ENCODE measurements at places on chromosomes 5 and 9.

GRCh38 chr5:151602806-151603205 lies 11.7 kb upstream of the FAT2 start:
- DNase-seq: no peak

- DNase-seq: no peak
Observed at GRCh38 chr5:40396317-40396716, 283.4 kb upstream of the PTGER4 start.

GRCh38 chr5:10703676-10704075 lies 57.4 kb downstream of the DAP start:
- no peak for DNase-seq

GRCh38 chr5:151427258-151427657 lies 20.1 kb upstream of the SLC36A1 start:
- DNase-seq: no peak

DNA sequence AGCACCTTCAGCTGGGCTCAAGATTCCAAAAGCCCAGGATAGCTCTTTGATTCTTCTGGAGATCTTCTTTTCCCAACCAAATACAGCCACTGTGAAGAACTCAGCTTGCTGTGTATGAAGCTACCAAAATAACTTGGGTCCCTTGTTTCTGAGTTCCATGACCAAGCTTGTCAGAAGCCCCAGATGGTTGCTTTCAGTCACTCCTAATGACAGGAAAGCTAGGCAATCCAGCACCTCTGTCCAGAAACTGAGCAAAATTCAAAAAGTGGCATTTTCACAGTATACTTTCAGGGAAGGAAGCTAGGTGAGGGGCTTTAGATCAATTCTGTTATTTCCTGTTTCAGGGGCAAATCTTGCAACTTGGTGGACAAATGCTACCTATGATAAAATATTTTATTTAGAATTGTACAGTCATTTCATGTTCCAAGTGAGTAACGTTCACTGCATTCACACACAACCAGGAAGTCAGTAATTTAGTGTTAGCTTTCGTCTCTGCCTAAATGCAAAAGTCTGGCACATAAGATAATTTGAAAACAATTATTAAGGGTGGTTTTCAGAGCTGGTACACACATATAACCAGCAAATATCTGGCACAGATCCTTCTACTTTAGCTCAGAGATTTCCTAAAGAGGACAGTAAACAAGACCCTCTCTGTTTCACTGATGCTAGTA lies 330.1 kb downstream of the GLIS3 start:
- DNase-seq: no peak

DNA sequence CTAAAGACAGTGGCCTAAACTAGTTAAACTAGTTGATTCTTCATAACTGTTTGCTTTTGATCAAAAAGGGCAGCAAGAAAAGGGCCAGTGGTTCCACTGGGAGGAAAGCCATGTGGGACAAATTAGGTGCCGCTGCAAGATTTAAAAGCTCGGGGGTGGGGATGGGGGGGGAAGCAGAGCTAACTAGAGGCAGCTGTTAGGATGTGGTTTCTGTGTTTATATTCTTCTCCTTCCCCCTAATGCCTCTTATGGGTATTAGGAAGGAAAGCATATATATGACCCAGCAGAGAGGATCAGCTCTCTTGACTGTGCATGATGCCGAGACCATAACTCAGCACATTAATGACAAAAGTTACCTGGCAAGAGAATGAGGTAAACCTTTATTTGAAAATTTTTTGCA lies 65.7 kb downstream of the EFNA5 start:
- DNase-seq: no peak

DNA sequence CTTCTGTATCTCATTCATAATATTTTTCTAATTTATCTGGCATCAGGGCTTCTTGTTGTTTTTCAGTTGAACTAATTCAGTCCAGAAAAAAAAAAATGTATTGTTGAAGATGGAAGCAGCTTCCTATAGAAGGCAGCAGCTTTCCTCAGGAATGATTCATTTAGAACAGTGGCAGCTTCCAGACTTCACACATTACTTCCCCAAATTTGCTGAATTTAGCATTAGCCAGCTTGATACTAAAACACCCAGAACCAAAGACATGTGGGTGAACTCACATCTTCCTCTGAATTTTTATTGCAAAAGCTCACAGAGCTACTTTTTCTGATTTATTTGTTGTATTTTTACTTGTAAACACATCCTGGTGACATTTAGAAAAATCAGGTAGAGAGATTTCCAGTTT lies 53.8 kb downstream of the HCN1 start:
- DNase-seq: no peak

DNA sequence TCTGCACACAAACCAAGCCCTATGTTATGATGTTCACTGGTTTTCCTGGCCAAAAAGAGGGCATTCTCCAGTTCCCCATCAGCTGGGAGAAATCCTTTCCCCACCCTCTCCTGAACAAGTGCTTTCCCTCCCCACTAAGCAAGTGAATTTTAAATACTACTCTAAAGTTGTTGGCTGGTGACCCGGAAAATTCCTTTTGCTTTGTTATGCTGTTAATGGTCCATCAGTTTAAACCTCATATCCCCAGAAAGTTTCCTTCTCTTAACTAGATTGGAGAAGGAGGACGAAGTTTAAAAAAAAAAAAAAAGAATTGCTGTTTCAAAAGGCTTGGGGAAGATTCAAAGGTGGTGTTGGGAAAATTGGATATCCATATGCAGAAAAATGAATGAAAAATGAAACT lies 21.9 kb upstream of the SPRY4 start:
- no peak for DNase-seq

DNA sequence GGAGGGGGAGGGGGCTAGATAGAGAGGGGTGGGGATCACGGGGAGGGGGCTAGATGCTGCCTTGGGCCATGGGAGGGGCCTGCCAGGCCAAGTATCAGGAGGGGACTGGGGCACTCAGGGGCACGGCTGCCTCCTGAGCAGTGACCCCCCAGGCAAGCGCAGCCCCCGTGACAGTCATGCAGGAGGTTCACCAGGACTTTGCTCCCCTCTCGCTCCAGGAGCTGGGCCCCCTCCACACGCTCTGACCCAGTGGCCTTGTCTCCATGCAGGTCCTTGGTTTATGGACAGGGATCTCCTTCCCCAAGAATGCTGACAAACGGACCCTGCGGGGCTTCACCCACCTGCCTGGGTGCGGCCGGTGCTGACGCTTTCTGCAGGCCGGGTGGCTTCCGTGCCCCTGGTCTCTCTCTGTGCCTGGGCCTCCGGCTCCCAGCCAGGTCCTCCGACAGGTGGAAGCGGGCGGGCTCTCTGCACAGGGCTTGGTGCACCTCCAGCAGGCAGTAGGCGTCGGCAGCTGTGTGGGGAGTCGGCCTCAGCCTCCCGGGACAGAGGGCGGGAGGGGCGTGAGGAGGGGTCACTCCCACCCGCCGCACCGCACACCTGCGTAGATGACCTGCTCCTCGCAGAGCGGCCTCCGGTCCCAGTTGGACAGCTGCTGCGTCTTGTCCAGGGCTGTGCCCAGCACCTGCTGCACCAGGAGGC lies 46.8 kb upstream of the NRARP start:
- no peak for DNase-seq

DNA sequence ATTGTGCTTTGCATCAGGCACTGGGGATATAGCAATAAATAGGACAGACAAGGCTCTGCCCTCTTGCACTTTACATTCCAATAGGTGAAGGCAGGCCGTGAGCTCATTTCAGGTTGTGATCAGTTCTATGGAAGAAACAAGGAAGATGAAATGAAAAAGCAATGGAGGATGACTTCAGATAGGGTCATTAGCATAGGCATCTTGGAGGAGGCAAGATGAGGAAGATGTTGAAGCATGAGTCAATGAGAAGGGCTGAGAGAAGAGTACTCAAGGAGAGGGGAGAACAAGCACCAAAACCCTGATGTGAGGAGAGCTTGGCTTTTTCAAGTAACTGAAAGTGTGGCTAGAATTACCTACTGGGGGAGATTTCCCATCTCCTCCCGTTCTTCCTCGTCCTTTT lies 5.0 kb upstream of the SPARC start:
- DNase-seq: no peak

DNA sequence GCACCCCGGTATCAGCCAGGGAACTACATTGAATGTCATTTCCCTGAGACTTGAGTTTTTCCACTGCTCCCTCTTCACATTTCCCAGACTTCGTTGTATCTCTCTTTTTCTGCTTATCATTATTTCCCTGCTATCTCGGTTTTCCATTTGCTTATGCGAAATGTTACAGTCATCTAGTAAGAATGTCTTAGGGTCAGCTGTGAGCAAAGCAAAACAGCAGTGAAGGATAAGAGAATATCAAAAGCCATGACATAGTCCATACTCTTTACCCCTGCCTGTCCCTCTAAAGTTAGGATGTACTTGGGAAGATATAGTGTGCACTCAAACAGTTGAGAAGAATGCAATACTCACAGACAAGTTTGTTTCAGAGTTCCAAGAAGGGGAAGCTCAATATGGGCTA lies 88.7 kb downstream of the ITGA1 start:
- no peak for DNase-seq

GRCh38 chr5:78360924-78361630 lies 660 bp downstream of the SCAMP1 start:
- DNase-seq: no peak

DNA sequence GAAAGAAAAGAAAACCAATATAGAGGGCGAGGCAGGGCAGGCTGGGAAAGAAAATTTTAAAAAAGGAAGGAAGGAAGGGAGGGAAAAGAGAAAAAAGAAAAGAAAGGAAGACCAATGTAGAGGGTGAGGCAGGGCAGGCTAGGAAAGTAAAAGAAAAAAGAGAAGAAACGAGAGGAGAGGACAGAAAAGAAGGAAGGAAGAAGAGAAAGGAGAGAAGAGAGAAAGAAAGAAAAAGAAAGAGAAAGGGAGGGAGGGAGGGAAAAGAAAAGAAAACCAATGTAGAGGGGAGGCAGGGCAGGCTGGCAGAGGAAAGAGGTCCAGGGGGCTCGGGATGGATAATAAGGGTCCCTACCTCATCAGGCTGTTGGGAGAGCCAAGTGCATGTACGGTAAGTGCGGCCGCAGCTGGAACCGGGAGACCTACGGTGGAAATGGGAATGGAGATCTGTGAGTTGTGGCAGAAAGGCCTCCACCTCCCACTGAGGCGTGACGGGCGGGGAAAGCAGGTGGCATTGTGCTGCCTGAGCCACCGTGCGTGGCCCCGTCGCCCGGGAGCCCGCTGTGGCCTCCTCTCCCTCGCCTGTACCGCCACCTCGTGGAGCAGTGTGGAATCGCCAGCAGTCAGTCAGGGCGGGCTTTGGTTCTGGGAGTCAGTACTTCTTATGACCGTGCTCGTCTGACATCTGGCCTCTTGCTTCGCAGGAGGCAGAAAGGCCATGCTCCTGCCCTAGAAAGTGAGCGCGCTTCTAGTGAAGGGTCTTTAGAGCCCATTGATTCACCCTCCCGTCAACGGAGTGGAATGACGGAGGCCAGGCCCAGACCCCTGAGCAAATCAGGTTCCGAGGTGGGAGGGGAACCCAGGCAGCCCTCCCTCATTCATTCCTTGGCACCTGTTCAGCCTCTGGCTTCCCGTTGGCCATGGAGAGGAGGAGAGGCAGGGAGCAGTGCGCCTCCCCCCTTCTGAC lies 10.4 kb upstream of the NHP2 start:
- DNase-seq: no peak

DNA sequence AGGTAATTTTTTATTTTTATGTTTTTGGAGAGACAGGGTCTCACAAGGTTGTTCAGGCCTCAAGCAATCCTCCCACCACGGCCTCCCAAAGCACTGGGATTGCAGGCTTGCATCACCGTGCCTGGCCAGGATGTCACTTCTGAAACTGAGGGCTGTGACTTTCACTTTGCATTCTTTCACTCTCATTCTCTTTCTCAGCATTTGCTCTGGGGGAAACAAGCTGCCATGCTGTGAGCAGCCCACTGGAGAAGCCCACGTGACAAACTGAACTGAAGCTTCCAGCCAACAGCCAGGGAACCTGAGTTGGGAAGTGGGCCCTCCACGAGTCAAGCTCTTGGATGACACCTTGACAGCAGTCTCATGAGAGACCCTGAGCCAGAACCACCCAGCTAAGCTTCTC lies 109.4 kb downstream of the C5orf15 start:
- DNase-seq: no peak

DNA sequence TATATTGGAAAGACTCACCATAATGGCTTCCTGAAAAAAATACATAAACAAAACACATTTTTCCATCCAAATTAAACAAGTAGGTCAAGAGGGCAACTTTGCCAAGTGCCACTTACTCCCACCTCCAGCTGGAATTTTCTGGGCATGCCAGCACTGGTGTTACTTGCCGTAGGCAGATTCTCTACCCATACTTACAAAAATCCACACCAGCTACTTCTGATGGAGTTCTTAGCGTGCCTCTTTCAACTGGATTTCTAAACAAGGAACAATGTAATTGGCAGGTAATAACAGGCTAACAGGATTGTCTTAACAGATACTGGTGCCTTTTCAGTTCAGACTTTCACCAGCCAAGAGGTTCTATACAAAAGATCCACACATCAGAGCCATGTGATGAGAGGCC lies 301.4 kb downstream of the MLLT3 start:
- DNase-seq: no peak

DNA sequence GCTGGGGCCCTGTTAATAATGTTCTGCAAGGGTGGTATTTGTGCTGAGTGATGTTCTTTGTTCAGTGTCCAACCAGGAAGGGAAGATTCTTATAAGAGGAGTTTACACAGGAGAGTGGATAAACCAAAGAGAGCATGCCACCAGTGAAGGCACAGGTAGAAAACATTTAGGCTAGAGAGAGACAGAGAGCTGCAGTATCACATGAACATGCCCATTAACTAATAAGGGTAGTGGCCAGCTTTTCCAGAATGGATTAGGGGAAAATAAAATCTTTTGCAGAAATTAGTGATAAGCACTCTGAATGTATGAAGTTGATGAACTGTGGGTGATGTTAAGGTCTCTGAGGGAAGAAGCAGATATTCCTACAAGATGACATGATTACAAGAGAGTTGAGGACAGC lies 54.1 kb upstream of the PRLR start:
- no peak for DNase-seq

DNA sequence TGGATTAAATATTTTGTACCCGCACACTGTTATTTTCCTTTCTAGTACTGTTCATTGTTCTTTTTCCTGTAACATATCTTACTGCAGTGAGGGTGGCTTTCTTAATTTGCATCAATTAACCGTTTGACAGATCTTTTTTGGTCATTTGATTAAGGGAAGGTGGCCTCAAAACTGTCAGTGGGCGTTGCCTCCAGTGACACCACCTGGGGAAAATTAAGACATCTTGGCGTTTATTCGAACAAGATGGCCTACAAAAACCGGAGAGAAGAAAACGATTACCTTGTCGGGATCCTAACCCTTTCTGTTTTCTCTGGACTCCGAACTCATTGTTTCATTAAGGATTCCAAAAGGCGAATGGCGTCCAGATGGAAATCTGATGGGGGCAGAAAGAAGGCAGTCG lies 2.0 kb downstream of the BASP1 start:
- no peak for DNase-seq

DNA sequence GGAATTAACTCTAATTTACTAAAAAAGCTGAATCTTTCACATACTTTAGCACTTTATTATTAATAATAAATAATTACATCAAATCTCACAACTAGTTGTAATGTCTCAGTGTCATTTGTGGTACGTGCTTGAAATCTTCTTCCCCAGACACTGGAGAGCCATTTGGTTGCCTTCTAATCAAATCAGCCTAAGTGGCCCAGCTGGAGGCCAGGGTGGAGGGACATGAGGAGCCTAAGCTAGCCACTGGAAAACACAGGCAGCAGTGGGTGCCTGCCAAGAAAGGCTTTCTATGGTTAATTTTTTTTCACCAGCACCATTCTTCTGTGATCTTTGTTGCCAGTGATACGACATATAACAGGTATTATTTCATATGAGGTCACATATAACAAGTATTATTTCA lies 117.0 kb downstream of the ERCC6L2 start:
- DNase-seq: no peak
